Suppressor macrophage treated with lipopolysaccharide for 1 hour (primary cell): ENCODE measurements at places on chromosomes 2 and 18.
A peak's percentile ranks its signal among the peaks of the same experiment; 100 is the strongest.

DNA sequence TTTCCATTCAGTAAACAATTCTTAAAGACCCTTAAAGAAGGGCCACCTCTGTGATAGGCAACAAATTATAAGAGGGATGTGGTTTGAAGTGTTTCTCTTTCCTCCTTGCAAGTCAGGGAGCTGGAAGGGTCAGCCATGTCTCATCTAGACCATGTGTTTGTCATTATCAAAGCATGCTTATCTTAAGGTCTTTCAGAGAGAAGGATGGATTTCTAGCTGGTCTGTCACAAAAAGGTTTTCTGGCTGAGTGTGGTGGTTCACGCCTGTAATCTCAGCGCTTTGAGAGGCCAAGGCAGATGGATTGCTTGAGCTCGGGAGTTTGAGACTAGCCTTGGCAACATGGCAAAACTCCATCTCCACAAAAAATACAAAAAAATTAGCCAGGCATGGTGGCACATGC lies 59.2 kb upstream of the PEX13 start:
- no peak for DNase-seq

GRCh38 chr2:235588750-235589149 lies 94.9 kb downstream of the AGAP1 start:
- no peak for DNase-seq

DNA sequence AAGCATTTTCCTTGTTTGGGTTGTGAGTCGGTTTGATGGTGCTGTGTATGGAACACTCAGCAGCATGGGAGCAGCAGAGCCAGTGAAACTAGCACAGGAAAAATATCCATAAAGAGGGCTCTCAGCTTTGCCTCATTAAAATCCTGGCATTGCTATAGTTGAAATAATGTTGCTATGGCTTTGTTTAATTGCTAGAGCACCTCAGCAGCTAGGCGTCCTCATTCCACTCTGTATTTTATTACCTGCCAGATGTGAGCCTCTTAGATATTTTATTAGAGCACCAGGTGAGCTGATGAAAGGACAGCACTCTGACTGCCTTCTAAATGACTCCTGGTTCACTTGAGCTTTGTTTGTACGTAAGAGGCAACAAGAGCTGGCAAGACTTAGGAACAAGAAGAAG lies 232.4 kb downstream of the MTX2 start:
- DNase-seq = no peak

DNA sequence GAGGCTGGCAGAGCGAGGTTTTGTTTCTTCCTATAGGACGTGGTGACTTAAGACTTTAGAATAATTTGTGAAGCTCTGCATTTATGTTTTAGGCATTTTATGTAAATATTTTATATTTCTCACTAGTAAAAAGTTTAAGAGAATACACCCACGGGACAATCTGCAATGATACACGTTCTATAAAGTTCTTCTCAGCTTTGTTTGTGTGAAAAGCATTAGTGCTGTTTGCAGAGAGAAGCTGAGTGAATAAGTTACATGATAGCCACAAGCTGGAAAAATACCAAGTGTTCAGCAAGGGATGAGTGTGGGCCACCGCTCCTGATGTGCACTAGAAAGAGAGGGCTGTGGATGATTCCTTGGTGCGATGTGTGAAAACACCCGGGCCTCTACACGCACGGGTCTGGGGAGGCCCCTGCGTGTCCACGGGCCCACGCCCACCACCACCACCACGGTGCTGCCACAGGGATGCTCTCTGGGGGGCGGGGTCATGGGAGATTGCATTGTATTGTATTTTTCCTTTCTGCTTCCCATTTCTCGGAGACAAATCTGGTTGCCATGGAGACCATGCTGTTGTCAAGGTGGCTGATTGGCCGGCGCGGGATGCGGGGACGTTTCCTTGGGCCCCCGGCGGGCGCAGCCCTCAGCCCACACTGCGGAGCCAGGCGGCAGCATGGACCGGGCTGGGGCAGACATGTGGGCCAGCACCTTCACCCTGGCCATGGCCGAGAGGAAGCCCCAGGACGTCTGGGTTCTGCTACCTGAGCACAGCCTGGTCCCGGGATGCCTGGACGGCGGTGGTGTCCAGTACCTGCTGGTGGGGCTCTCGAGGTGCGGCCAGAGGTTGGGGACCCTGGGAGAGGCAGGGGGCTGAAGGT lies at the start of gene RTP5:
Gene RTP5 (plus strand): TSS at position 643 of the 875 bp plus-strand sequence. CDS start 28 bp downstream, at position 671.
- DNase-seq = no peak

DNA sequence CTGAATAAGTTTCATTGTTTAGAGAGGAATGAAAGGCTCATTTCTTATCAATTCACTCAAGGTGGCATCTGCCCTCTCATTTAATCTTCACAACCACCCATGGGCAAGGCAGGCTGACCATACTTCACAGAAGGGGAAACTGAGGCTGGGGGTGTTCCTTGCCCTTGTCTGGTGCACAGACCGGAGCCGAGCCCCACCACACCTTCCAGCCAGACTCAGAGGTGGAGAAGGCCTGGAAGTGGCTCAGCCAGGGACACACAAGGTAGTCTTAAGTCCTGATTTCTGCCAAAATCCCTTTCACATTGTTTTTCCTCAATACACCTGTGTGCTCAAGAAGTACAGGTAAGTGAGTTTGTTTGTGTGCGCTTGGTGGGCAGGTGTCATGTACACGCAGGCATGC lies 111.9 kb upstream of the TEX51 start:
- no peak for DNase-seq

- peak; percentile 90 for DNase-seq
These were observed 101.2 kb downstream of the MCFD2 start for GRCh38 chr2:46814160-46814961.

DNA sequence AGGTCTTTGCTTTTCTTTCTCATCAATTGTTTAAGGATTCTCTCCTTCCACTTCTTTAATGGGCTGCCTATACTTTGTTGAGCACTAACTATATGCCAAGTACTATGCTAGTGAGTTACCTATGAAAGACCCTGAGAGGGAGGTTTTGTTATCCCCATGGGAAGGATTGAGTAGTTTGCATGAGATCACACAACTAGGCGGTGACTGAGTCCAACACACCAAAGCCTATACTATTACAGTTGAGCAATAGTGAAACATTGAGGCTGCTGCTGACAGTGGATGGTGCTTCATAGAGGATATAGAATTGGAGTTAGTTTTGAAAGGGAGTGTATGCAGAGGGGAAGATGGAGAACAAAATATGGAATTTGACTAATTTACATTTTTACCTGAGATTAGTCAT lies 15.8 kb downstream of the NABP1 start:
- peak; percentile 34 for DNase-seq

GRCh38 chr2:127581516-127582490 lies 46.3 kb downstream of the MYO7B start:
- no peak for DNase-seq

- no peak for DNase-seq
These were observed 99.5 kb upstream of the MMADHC start for GRCh38 chr2:149687052-149687427.

- no peak for DNase-seq
These were observed 13.6 kb downstream of the OTX1 start for GRCh38 chr2:63064197-63064596.
